ENCODE measurements at places on chromosomes 12 and 14.
A peak's percentile ranks its signal among the peaks of the same experiment; 100 is the strongest.

DNA sequence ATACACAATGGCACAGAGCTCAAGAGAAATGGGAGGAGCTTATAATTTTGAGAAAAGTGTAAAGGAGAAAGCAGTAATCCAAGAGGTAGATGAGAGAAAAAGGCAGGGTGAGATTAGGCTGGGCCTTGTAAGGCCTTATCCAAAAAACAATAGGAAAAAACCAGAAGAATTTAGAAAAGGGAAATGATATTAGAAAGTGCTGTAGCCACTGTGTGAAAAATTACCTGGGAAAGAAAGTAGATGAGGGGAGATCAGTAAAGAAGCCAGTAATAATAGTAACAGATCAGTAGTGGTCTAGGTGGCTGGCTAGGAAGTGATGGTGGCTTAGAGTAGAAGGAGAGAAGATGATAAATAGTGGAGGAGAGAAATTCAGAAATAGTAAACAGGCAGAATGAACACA is 66.3 kb upstream of the CFL2 start:
- DNase-seq = no peak

DNA sequence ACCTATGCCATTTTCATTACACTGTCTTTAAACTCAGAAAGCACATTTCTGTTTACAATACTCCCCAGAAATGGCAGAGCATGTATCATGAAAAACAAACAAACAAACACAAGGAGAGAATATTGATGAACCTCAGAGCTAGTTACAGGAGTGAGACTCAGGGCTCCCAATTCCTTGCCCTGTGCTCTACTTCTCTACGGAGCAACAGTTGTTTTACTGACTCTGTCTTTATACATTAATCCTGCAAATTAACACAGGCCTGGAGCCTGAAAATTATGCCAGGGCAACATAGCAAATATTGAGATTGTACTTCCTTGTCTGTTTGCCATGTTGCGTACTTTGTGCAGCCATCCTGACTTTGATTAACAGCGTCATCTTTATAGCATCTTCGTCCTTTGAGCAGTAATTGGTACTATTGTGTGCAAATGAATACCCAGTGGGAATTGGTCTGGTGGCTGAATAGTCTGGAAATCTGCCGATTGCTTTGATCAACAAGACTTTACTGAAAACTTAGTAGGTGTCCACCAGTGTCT is 15.2 kb upstream of the AKAP6 start:
- no peak for DNase-seq

- DNase-seq = peak; percentile 48
Measured at GRCh38 chr12:2054091-2055018, 1.6 kb downstream of the CACNA1C start.

DNA sequence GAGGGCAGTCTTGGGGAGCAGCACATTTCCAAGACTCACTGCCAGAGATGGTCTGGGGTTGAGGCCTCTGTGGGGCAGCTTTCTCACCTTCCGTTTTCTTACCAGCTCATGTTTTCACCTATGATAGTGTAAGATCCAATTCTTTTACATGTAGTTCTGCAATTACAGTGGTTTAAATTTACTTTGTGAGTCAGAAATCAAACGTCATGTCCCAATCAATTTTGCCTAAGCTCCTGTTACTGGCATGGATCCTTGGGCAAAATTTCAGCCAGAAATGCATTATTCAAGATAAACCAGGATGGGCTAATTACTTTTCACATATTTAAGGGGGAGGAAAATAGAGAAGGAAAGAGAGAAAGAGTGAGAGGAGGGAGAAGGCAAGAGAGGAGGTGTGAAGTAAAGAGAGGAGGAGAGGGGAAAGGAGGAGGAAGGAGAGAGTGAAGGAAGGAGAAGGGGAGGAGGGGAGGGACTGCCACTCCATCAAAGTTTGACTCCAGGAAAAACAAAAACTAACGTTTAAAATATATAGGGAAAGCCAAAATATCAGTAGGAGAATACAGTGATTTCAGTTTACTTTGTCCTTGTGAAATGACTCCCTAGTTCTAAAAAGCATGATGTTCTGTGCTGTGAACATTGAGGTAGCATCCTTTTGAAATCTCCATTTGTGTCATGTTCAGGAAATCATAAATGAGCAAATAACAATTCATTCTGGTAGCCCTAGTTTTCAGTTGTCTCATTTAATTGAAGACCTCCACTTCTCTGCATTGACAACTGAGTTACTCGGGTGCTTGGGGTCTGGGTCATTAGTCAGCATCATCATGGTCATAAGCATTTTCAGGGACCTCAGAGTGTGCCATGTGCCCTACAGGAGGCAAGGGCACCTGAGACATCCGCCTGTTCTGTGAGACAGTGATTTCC is 3.0 kb downstream of the BMAL2 start:
- DNase-seq = no peak

GRCh38 chr14:22143363-22143762 is 445.7 kb downstream of the DAD1 start:
- DNase-seq = peak; percentile 29

- no peak for DNase-seq
Measured at GRCh38 chr12:43937947-43938346, 102.1 kb downstream of the TMEM117 start.

DNA sequence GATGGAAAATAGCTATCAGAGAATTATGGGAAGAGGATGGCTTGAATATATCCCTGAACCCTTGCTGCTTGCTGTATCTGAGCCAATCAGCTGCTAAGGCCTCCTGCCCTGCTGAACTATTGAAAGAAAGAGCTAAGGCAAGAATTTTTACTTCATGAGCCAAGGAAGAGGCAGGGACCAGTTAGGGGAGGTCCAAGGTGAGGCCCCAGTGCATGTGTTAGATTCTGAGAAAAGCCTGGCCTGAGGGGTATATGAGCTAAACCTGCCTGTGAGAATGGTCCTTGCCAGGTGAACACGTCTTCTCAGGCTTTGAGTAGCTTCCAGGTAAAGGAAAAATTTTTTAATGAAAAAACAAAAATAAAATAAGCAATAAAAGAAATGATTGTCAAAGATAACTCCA is 218.0 kb downstream of the SYT1 start:
- DNase-seq = no peak

DNA sequence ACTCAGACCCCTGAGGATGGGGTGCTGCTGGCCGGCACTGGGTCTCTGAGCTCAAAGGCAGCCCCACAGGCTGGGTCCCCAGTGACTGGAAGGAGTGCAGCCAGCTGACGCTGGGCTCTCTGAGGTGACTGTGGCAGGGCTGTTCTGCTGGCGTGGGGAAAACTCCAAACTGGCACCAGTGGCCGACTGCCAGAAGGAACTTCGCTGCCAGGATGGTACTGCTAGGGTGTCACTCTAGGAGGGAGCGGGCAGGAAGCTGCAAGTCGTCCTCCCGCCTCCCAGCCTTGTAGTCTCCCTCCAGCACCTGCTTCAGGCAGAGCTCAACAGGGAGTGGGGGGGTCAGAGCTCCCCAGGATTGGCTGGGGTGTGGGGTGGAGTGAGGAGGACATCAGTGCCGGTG is 41.3 kb downstream of the CDC42BPB start:
- DNase-seq = no peak

- DNase-seq = no peak
Measured at GRCh38 chr14:81261176-81261575, 40.4 kb upstream of the GTF2A1 start.

- DNase-seq = no peak
Measured at GRCh38 chr12:126447346-126447745, 1382.1 kb downstream of the AACS start.

DNA sequence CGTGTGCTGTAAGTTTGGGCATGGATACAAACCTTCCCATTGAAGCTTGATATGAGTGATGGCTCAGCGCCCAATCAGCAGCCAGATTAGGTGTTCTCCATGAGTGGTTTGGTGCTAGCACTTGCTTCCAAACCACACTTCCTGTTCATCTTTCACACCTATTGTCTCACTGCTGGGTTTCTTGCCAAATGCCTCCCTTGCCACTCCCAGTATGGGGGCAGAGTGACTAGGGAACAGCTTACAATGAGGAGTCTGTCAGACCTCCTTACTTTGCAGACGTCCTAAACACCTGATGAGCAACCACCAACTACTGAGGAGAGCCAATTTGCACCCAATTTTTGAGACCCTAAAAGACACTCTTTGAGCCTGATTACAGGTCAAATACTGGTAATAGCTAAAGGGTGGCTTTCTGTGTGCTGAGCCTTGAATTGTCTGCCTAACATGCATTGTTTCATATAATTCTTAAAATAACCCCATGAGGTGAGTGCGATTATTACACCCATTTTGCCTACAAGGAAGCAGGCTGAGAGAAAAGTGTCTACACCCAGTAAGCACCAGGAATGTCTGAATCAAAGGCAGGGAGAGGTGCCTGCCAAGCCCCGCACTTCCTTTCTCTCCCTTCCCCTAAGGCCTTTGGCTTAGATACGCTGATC is 48.4 kb upstream of the FOS start:
- DNase-seq = peak; percentile 64

- DNase-seq = peak; percentile 70
Measured at GRCh38 chr14:65025818-65026217, 39.1 kb downstream of the FNTB start.

GRCh38 chr12:123111498-123112165 is 39.3 kb downstream of the PITPNM2 start:
- DNase-seq = no peak

GRCh38 chr14:52349731-52350130 is 35.6 kb downstream of the PTGER2 start:
- no peak for DNase-seq

DNA sequence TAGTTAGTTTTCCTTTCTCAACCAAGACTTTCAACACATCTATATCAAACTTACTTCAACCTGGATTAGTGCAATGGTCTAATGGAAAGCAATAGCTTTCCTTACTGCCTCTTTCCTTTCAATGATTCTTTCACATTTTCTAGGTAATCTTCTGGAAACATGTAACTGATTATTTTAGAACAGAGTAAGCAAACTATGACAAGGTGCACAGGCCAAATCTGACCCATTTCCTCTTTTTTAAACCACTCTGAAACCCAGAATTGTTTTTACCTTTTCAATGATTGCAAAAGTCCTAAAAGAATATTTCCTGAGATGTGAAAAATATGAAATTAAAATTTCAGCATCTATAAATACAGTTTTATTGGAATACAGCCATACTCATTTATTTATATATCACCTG is 81.6 kb upstream of the TMTC2 start:
- no peak for DNase-seq

- DNase-seq = peak; percentile 58
Measured at GRCh38 chr12:57085999-57086492, 2.9 kb upstream of the NAB2 start.

DNA sequence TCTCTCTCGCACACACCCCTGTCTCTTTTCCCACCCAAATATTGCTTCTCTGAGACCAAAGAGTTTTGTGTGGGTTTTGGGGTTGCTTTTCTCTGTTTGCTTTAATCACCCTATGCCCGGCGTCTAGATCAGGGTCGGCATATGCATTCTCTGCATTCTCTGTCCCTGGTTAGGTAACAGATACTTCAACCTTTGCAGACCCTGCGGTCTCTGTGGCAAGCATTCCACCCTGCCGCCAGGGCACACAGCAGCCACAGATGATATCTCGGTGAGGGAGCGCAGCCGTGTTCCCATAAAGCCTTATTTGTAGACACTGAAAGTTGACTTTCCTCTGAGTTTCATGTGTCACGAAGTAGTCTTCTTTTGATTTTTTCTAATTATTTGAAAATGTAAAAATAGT is 110.4 kb upstream of the FZD10 start:
- DNase-seq = no peak

GRCh38 chr14:96559571-96559970 is 57.4 kb downstream of the PAPOLA start:
- DNase-seq = no peak

GRCh38 chr12:106049546-106049945 is 89.2 kb downstream of the NUAK1 start:
- DNase-seq = no peak

DNA sequence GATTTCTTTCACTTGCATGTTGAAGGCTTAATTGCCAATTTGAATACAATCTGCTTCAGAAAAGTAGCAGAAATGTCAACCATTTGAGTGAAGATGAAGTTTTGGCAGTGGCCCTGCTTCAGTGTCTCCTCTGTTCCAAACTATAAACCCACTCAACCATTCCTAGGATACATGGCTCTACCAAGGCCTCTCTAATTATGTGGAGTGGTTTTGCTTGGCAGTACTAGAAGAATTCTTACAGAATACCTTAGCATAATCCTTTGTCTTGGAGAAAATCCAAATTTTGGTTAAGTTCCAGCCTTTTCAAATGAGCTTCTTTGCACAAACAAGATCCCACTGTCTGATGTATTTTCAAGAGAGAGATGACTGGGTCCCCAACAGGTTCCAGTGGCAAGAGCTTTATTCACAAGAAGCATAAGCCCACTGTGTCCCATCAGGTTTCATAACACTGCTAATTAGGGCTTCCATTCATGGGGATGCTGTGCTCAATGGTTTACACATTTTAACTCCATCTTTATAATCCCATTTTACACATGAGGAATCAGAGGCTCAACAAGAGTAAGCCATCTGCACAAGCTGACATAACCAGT is 234.5 kb downstream of the IPO8 start:
- no peak for DNase-seq

- no peak for DNase-seq
Measured at GRCh38 chr12:83052890-83053541, 366.3 kb downstream of the TMTC2 start.

All from large intestine (tissue), 12 donors.